Lung microvascular endothelial cell (primary cell): ENCODE measurements at places on chromosomes 1 and 21.

- DNase-seq = no peak
Measured at GRCh38 chr1:55860326-55860725, 645.2 kb upstream of the USP24 start.

GRCh38 chr1:92909321-92909720, 51.9 kb downstream of the DIPK1A start:
- DNase-seq = no peak

- DNase-seq = no peak
Measured at GRCh38 chr1:221783936-221784335, 42.0 kb upstream of the DUSP10 start.

- DNase-seq = no peak
Measured at GRCh38 chr1:22259551-22260282, 116.8 kb upstream of the WNT4 start.

- DNase-seq = peak; percentile 46
Measured at GRCh38 chr1:160681066-160681890, 30.3 kb downstream of the CD48 start.

GRCh38 chr1:248847956-248848561, 10.0 kb downstream of the ZNF672 start:
- DNase-seq = no peak

- DNase-seq = peak; percentile 27
Measured at GRCh38 chr1:109823543-109824348, 60.0 kb upstream of the EPS8L3 start.

- no peak for DNase-seq
Measured at GRCh38 chr21:14713109-14713508, 167.0 kb upstream of the SAMSN1 start.

GRCh38 chr1:243598433-243598832, 251.6 kb downstream of the AKT3 start:
- DNase-seq = peak; percentile 26

DNA sequence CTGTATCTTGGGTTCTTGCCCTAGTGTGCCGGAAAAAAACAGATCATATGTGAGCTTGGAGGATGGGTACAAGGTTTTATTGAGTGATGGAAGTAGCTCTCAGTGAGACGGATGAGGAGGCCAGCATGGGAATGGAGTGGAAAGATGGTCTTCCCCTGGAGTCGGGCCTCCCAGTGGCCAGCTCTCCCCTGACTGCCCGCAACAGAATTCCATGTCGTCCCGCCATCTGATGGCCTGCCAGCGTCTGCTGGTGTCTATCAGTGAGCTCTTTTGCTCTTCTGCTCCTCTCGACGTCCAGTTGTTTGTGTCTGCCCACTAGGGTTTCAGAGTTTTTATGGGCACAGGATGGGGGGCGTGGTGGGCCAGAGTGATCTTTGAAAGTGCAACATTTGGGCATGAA, 315.2 kb upstream of the BRINP3 start:
- DNase-seq = no peak

DNA sequence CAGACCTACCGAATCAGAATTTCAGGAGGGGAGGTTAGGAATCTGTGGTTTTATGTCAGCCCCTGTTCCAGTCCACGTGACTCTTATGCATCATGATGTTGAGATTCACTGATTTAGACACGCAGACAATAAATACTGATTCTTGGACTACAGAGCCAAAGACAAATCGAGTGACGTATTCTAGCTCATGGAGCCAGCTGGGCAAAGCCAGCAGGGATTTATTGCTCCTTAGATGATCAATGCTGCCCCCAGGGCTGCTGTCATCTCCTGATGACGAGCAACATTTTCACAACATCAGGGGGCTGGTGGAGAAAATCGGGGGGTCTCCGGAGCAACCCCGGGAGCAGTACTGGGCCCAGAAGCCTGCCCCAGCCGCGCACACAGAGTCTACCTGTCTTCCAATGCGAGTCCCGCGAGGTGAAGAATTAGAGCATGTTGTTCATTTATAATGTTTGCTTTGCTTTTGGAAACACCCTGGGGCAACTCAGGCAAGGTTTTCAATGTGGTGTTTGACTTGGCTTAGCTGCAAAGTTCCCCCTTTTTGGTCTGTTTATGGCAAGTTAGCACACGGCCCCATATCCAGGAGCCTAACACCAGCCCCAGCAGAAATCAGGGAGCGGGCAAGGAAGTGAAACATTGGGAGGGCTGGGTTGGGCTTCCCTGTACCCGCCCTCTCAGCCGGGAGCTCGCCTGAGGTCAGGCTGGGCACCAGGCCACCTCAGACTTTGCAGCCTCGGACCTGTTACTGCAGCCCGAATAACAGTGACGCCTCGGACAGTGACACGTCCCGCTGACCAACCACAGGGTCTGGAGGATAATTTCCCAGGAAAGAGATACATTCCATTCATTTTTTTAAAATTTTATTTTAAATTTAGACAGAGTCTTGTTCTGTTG, 19.9 kb upstream of the CLDN14 start:
- DNase-seq = no peak

- DNase-seq = no peak
Measured at GRCh38 chr1:203140743-203141520, 13.4 kb downstream of the ADORA1 start.

- no peak for DNase-seq
Measured at GRCh38 chr1:19672237-19672636, 7.6 kb downstream of the HTR6 start.

- DNase-seq = no peak
Measured at GRCh38 chr1:6954591-6954990, 169.3 kb downstream of the CAMTA1 start.

GRCh38 chr1:214506972-214507431, 44.4 kb downstream of the PTPN14 start:
- DNase-seq = no peak

DNA sequence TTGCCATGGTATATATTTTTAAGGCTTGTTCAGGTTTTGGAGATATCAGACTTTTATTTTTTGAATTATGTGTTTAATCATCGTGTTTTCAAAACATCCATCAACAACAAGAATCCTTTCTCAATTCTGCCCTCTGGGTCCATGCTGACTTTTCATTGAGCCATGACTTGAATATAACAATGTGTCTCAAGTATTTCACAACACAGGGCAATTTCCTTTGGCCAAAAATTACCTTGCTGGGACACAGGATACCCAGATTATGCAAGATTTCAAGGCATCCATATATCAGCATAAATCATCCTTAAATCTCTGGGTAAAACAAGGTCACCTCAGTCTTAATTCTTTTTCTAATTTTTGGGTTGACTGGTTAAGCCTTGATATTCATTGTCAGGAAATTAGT, 411.2 kb upstream of the USP24 start:
- DNase-seq = no peak

GRCh38 chr1:92964998-92965397, 3.7 kb upstream of the DIPK1A start:
- DNase-seq = no peak

- peak; percentile 42 for DNase-seq
Measured at GRCh38 chr1:225480825-225481434, 53.1 kb upstream of the LBR start.
